ENCODE measurements at places on chromosomes 12 and 14. TPM values are rescaled to one million over a fixed set of nuclear protein-coding genes. Genes with fewer than 3 reads are reported as not detected.

Gene SMIM41
- polyA plus RNA-seq, result 0.29 TPM

Gene RASAL1
- not detected for polyA plus RNA-seq

DNA sequence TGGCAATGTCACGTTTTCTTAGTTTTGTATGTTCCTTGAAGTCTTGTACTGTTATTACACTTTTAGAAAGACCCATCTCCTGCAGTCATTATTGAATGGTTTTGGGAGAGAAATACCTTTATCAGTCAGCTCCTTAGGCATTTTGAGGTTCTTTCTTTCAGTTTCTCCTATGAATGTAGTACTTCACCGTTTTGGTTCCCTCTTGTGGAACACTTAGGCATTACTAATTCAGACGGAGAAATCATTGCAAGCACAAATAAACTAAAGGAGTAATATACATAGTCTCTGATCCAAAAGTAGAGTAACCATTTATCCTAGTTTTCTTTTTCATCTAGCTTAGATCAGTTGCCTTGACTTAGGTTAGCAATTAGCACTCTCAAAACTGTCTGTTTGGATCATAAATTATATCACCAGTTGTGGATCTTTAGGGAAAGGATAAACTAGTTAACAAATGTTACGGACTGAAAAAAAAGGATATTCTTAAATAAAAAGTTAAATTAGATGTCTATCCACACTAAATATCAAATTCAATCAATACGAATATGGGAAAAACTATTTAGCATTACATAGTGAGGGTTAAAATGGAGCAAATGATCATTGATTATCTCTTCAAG, 1538.3 kb upstream of the SEL1L start:
- H3K27ac ChIP-seq, result no peak overlapping the region
- DNase-seq, result no peak
- no peaks in the 10 kb centered on the region for H3K27me3 ChIP-seq
- no peaks in the 10 kb centered on the region for H3K4me1 ChIP-seq

DNA sequence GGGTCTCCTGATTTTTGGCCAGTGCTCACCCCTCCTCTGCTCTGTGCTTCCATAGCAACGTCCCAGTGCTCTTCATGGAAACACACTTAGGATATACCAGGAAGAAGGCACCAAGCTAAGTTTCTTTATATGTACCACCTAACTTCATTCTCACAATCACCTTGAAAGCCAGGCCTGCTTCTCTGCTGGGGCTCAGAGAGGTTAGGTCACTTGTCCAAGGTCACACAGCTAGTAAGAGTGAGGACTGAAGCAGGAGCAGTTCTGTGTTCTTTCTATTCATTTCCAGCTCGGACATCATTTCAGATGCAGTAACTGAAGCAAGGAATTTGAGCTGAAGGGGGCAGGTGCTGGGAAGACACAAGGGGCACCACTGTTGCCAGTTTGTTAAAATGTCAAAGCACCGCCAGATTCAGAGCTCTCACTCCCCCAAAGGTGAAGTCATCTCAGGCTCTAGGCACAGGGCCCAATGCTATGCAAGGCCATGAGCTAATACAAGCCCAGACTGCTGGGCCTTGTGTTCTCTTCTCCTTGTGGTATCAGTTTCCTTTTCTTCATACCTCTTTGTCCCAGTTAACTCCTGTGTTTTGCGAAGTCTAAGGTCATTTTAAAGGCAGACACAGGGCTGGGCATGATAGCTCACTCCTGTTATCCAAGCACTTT, 19.7 kb upstream of the YY1 start:
- H3K27me3 ChIP-seq, result no peaks in the 10 kb centered on the region
- H3K27ac ChIP-seq, result no peak overlapping the region
- no peaks in the 10 kb centered on the region for H3K36me3 ChIP-seq
- H3K4me3 ChIP-seq, result no peak overlapping the region
- no peak for DNase-seq

Gene FAM181A
- not detected for polyA plus RNA-seq

Gene SMCO2
- polyA plus RNA-seq, result not detected

Gene KRT2
- polyA plus RNA-seq, result not detected

DNA sequence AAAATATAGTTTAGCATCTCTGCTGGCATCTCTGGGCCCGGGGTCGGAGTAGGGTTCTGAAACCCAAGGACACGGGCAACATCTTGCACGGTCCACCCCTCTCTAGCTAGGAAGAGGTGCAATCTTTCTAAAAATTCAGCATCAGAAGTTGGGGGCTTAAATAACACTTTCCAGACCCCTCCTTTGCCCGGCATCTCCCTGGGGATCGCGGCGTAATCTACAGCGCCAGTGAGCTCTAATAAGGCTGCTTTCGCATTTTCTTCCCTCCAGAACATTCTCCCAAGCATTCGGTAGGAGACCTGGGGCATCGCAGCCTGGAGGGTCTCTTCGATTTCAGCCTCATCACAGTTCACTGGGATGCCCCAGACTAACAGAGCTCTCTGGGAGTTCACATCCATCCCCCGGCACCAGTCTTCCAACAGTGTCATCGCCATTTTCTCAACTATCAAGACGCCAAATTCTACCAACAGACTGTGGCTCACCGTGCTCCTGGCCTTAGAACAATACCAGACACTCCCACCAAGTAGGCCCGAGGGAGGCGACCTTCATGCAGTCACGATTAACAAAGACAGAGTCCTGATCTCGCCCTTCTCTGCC, 880 bp downstream of the PNMA1 start:
- H3K4me1 ChIP-seq, result peaks cover 9% of the 10 kb centered on the region
- peaks cover 35% of the 10 kb centered on the region for H3K36me3 ChIP-seq
- H3K27ac ChIP-seq, result peak overlapping the region; percentile 93
- peak overlapping the region; percentile 69 for H3K4me3 ChIP-seq

Gene SERPINA12
- polyA plus RNA-seq, result not detected

Gene SLCO1B1
- not detected for polyA plus RNA-seq

Gene MGAT4C
- 0.20 TPM for polyA plus RNA-seq

- H3K4me1 ChIP-seq, result peaks cover 3% of the 10 kb centered on the region
- no peak overlapping the region for H3K4me3 ChIP-seq
- no peaks in the 10 kb centered on the region for H3K27me3 ChIP-seq
- no peak overlapping the region for H3K27ac ChIP-seq
- no peaks in the 10 kb centered on the region for H3K36me3 ChIP-seq
- DNase-seq, result no peak
These were observed 1.1 kb upstream of the EXD2 start for GRCh38 chr14:69190191-69190590.

Gene AQP2
- polyA plus RNA-seq, result not detected

DNA sequence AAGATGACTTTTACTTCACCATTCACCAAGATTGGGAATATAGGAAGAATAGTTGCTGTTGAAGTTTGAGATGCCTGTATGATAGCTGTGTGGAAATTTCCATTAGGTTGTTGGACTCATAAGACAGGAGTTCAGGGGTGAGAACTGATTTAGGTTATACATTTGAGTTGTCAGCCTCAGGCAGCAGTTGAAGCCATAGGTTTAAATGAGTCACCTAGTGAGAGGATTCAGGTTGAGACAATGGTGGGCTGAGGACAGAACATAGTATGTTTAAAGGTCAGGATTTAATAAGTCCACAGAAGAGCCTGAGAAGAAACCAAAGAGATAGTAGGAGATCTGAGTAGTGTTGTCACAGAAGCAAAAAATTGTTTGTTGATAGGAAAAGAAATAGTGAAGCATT, 63.6 kb upstream of the MON2 start:
- no peak for DNase-seq
- H3K4me3 ChIP-seq, result no peak overlapping the region
- no peaks in the 10 kb centered on the region for H3K27me3 ChIP-seq
- H3K4me1 ChIP-seq, result no peaks in the 10 kb centered on the region
- no peak overlapping the region for H3K27ac ChIP-seq

Gene ASB2
- 374 TPM for polyA plus RNA-seq

DNA sequence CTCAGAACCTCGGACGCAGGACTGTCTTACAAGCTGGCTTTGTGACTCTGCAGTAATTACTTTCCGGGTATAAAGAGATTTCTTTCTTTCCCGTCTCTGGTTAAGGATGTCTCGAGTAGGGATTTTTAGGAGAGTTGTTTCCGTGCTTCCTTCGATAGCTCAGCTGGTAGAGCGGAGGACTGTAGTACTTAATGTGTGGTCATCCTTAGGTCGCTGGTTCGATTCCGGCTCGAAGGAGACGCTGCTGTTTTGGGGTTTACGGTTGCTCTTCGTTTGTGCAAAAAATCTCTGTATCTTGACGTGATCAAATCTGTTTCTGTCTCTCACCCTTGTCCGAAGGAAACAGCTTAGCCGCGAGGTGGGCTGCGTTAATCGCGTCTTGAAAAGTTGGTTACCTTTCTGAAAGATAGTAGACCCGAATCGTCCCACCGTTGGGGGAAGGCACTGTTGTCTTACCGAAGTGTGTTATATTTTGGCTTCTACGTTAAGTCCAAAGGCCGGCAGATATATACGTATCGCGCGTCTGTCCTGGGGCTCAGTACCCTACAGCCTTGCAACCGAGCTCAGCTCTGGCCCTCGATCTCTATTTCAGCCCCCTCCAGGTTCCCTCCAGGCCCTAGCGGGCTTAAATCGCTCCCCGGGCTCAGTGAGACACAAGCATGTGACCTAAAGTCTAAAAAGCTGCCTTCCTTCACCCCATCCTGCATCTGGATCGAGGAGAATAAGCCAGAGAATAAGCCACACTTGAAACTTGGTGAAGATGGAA, 1.1 kb upstream of the RNASE4 start:
- H3K27ac ChIP-seq, result peak overlapping the region; percentile 100
- peak overlapping the region; percentile 73 for H3K4me3 ChIP-seq
- H3K4me1 ChIP-seq, result peaks cover 33% of the 10 kb centered on the region
- no peaks in the 10 kb centered on the region for H3K27me3 ChIP-seq

DNA sequence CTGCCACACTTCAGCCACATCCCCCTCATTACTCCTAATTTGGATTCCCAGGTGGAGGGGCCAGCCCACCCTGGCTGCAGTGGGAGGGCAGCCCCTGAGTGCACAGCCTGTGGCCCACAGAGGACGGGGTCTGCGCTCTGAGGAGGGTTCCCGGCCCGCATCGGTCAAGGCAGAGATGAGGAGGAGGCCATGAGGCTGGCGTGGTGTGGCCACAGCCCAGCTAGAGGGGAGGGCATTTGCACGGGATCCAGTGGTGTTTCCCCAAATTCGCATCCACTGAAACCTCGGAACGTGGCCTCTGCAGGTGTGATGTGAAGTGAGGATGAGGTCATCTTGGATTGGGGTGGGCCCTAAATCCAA, 38.1 kb upstream of the FBRSL1 start:
- H3K4me3 ChIP-seq, result no peak overlapping the region
- no peak for DNase-seq
- no peak overlapping the region for H3K27ac ChIP-seq
- no peaks in the 10 kb centered on the region for H3K36me3 ChIP-seq
- no peaks in the 10 kb centered on the region for H3K4me1 ChIP-seq

DNA sequence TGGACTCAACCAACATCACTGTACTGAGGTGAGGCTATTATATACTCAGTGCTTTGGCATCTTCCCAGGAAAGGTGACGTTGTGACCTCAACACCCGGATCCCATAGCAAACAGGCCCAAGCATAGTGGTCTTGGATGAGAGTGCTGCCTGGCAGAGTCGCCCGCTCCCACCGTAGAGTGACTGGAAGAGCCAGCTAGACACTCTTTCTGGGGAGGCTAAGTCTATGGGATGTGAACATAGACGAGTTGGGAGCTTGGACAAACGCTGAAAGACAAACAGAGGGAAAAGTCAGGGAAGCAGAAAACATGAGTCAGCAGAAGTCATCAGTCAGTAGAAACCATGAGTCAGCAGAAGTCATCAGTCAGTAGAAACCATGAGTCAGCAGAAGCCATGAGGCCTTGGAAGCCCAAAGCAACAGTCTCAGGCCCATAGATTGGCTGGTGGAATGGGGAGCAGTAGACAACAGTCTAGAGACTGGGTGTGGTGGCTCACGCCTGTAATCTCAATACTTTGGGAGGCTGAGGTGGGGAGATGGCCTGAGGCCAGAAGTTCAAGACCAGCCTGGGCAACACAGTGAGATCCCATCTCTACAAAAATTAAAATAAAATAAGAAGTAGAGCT, 66.4 kb upstream of the MAP1LC3B2 start:
- no peaks in the 10 kb centered on the region for H3K27me3 ChIP-seq
- no peak for DNase-seq
- no peaks in the 10 kb centered on the region for H3K4me1 ChIP-seq
- H3K36me3 ChIP-seq, result no peaks in the 10 kb centered on the region

DNA sequence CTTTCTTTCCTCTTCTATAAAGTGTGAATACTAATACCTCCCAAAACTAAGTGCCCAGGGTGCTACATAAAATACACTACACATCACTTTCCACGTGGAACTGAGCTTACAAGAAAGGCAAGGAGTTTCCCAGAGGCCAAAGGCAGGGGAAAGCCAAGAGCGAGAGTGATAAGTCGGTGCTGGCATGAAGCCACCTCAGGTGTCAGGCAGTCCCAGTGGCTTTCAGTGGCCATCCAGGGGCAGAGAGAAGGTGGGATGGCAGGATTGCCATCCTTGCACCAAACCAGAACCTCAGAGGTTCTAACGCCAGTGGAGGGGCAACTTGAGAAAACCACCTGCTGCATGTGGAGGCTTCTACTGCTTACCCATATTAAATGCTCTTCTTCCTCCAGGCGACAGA, 79.7 kb upstream of the DIO3 start:
- H3K4me3 ChIP-seq, result no peak overlapping the region
- H3K36me3 ChIP-seq, result no peaks in the 10 kb centered on the region

DNA sequence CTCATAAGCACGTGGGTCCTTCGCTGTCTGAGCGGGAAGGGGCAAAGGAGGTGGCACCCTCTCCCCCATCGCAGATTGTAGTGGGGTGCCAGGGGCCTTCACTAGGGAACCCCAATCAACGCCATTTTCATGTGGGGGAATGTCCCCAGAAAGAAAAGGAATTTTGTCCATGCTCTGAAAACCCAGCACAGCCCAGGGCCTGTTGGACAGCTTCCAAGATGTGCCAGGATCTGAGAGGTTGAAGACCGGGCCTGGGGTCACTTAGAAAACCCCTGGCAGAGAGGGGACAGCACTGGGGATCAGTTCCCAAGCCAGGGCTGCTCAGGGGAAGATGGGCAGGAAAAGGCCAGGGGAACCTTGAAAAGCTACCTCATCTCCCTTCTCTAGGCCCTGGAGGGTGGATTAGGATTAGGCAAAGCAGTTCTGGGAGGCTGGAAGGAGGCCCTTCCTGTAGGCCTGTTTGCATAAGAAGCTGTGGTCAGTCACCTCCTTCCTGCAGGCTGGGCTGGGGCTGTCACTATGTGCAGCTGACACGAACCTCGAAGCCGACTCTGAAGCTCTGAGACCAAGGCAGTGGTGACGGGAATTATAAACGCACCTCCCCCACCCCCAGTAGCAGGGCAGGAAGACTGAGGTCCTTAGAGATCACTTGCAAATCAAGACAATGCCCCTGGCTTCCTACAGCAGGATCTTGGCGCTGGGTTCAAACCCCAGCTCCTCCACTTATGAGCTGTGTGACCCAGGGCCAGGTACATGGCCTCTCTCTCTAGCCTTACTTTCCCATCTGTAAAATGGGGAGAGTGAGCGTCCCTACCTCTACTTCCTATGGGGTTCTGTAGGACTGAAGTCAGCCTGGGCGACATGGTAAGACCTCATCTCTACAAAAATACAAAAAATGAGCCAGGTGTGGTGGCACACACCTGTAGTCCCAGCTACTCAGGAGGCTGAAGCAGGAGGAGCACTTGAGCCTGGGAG, 29.0 kb downstream of the TESC start:
- H3K27me3 ChIP-seq, result no peaks in the 10 kb centered on the region
- H3K4me3 ChIP-seq, result no peak overlapping the region
- H3K27ac ChIP-seq, result peak overlapping the region; percentile 80
- DNase-seq, result no peak

- no peaks in the 10 kb centered on the region for H3K36me3 ChIP-seq
- no peak for DNase-seq
- H3K4me1 ChIP-seq, result peaks cover 11% of the 10 kb centered on the region
- no peak overlapping the region for H3K4me3 ChIP-seq
- no peak overlapping the region for H3K27ac ChIP-seq
These were observed 410 bp downstream of the MYF6 start for GRCh38 chr12:80707830-80708258.

- no peaks in the 10 kb centered on the region for H3K27me3 ChIP-seq
- no peak overlapping the region for H3K4me3 ChIP-seq
- no peaks in the 10 kb centered on the region for H3K4me1 ChIP-seq
- H3K27ac ChIP-seq, result no peak overlapping the region
These were observed 363.5 kb downstream of the TMEM121 start for GRCh38 chr14:105889666-105890473.

Data from heart right ventricle (tissue), 16 donors.